IPS DF 6.9 (cell line): ENCODE measurements at places on chromosomes 16 and 17.

DNA sequence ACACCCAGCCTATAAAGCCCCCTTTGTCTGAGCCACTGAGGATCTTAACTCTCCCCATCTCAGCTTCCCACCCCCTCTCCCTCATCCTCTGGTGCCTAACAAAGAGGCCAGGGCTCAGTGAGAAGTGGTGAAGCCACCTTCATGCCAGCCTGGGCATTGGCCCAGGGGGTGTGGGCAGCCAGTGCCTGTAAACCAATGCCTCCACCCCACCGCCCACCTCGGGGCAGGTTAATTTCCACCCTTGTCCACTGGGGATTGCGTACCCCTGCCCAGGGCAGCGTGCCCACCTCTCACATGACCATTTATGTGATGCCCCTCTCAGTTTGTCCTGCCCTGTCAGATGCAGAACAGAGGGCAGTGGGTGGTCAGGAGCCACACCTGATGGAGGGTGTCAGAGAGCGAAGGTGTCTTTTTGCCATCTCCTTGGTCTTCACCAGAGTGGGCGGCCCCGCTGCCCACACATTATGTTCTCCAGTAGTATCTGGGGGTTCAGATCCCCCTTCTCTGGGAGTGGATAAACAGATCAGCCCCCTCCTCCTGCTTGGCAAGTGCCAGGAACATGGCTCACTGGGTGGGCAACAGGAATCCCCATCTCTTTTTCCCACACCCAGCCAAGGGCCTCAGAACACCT, 10.1 kb upstream of the ARHGAP23 start:
- no peak overlapping the region for H3K4me3 ChIP-seq
- DNase-seq = no peak
- no peaks in the 10 kb centered on the region; the same call in 1 of the 2 replicates for H3K36me3 ChIP-seq
- H3K4me1 ChIP-seq = peaks cover 26% of the 10 kb centered on the region
- H3K27me3 ChIP-seq = no peaks in the 10 kb centered on the region; the same call in 1 of the 2 replicates
- H3K27ac ChIP-seq = no peak overlapping the region

DNA sequence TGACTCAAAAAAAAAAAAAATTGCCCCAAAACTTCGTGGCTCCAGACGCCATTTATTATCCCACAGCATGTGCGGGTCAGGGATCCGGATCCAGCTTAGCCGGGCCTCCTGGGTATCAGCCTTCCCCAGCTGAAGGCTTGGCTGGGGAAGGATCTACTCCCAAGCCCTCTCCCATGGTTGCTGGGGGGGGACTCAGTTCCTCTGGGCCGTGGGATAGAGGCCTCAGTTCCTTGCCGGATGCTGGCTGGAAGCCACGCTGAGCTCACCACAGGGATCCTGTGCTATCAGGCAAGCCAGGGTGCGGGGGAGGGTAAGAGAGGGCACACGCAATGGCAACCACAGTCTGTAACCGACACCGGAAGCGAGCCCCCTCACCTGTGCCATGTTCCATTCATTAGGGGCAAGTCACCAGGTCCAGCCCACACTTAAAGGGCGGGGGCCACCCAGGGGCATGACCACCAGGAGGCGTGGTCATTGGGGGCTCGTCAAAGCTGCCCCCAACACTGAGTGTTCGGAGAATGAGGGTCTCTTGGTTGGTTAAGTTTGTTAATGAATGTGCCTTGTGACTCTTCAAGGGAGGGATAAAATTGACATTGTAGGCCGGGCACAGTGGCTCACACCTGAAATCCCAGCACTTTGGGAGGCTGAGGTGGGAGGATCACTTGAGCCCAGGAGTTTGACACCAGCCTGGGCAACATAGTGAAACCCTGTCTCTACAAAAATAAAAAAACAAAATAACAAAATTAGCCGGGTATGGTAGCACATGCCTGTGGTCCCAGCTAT, 210.0 kb upstream of the GSE1 start:
- no peak overlapping the region for H3K27ac ChIP-seq
- no peak overlapping the region for H3K4me3 ChIP-seq
- H3K27me3 ChIP-seq = no peaks in the 10 kb centered on the region
- H3K4me1 ChIP-seq = peaks cover 6% of the 10 kb centered on the region
- H3K36me3 ChIP-seq = no peaks in the 10 kb centered on the region

GRCh38 chr16:5862103-5862840, 764.7 kb upstream of the EEF2KMT start:
- DNase-seq = no peak
- no peak overlapping the region for H3K27ac ChIP-seq
- no peaks in the 10 kb centered on the region for H3K36me3 ChIP-seq
- peaks cover 2% of the 10 kb centered on the region; the same call in 1 of the 2 replicates for H3K4me1 ChIP-seq

DNA sequence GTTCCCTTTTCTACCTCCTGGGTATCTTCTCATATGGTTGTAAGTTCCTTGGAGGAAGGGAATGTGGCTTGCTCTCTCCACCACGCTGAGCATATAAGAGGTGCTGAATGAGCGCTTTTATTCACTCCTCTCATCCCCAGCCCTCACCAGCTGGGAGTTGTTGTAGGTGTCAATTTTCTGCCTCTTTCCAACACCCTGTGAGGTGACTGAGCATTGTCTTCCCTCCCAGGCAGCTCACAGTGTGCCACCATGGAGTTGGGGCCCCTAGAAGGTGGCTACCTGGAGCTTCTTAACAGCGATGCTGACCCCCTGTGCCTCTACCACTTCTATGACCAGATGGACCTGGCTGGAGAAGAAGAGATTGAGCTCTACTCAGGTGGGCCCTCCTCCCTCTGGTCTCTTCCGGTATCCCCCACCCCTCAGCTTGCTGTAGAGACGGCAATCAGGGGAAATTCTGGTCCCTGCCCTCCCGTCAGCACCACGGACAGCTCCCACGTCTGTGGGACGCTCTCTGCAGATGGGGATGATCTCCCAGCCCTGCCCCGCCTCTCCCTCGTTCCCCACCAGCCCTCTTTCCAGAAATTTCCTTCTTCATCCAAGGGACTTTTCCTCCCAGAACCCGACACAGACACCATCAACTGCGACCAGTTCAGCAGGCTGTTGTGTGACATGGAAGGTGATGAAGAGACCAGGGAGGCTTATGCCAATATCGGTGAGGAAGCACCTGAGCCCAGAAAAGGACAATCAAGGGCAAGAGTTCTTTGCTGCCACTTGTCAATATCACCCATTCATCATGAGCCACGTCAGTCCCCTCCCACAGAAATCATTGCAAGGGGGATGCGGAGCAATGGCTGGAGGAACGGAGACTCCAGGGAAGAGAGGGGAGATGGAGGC, 18.3 kb downstream of the CIITA start:
- peak; percentile 71 for DNase-seq
- no peak overlapping the region for H3K4me3 ChIP-seq
- no peaks in the 10 kb centered on the region for H3K36me3 ChIP-seq
- no peak overlapping the region for H3K27ac ChIP-seq
- no peaks in the 10 kb centered on the region for H3K4me1 ChIP-seq

GRCh38 chr17:77475016-77475976, 334.5 kb downstream of the SEC14L1 start:
- no peak for DNase-seq
- H3K27me3 ChIP-seq = no peaks in the 10 kb centered on the region
- H3K4me3 ChIP-seq = no peak overlapping the region
- no peak overlapping the region for H3K27ac ChIP-seq
- peaks cover 28% of the 10 kb centered on the region for H3K4me1 ChIP-seq

- no peak overlapping the region for H3K27ac ChIP-seq
- H3K4me1 ChIP-seq = peaks cover 1% of the 10 kb centered on the region; the same call in 1 of the 2 replicates
- H3K36me3 ChIP-seq = no peaks in the 10 kb centered on the region
- H3K27me3 ChIP-seq = no peaks in the 10 kb centered on the region
- no peak overlapping the region for H3K4me3 ChIP-seq
- no peak for DNase-seq
These were observed 163.3 kb upstream of the GSE1 start for GRCh38 chr16:85449885-85450245.

DNA sequence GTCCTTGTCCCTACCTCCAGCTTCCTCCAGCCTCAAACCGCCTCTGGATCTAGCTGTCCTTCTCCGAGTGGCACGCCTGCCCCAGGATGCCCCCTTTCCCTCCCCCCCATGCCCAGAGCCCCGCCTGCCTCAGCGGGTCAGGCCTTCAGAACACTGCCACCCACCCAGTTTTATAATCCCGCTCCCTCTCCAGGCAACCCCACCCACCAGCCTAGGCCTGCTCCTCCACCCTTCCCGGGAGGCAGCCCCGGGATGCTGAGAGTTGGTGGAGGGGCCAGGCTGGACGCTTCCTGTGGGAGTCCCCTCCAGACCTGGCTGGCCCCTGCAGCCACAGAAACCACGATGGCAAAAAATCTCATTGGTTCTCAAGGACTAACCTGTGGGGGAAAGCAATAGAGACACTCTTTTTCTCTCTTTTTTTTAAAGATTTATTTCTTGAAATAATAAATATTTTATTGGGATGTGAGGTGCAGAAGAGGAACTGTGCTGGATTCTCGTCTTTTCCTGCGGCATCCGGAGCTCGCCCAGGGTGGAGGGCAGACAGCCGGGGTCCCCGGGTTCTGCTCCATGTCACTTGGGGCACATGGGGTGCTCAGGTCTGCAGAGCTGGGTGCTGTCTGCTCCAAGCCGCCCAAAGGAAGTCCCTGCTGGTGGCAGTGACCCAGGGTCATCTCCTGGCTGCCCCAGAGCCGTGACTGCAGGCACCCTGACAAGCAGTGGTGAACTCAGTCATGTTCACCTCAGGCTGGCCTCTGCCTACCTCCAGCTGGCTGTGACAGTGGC, 81.9 kb downstream of the MGAT5B start:
- no peaks in the 10 kb centered on the region; the same call in 1 of the 2 replicates for H3K36me3 ChIP-seq
- H3K4me1 ChIP-seq = no peaks in the 10 kb centered on the region
- H3K27me3 ChIP-seq = no peaks in the 10 kb centered on the region
- no peak overlapping the region for H3K27ac ChIP-seq
- DNase-seq = no peak
